ENCODE measurements at places on chromosomes 5 and 9. TPM values are rescaled to one million over a fixed set of nuclear protein-coding genes. Genes with fewer than 3 reads are reported as not detected.

Gene GDA
- total RNA-seq = not detected

- DNase-seq = peak; percentile 84
Measured at GRCh38 chr5:139787568-139788293, 7.9 kb upstream of the PSD2 start.

GRCh38 chr5:96292582-96293247, 140.3 kb downstream of the PCSK1 start:
- DNase-seq = no peak

- DNase-seq = no peak
Measured at GRCh38 chr9:124340219-124341069, 74.8 kb downstream of the PSMB7 start.

- peak; percentile 91 for DNase-seq
Measured at GRCh38 chr5:38329132-38329715, 70.9 kb downstream of the EGFLAM start.

Gene TRIM36
- total RNA-seq = 4.2 TPM

DNA sequence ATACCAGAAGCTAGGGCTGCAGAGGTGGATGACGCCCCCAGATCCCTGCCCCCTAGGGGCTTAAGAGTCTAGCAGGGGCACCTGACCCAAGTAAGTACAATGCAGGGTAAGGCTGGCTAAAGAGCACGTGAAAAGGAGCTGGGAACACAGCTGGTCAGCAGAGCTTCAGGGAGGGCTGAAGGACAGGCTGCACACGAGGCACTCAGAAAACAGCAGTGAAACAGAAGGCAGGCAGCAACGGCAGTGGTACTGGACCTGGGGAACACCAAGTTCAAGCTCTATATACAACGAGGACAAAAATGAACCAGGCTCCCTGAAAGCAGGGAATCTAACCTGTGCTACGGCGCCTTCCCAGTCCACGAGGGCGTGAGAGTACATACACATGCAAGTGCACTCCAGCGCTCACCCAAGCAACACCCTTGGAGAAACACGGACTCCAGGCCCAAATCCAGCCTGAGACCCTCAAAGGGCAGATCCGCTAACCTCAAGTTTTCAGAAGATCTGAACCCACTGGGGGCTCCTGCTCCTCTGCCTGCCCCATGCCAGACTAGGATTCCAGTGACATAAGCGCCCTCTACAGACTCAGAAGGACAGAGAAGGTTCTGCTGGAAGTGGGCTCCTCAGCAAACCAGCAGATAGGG, 57.4 kb downstream of the PSMB7 start:
- no peak for DNase-seq

DNA sequence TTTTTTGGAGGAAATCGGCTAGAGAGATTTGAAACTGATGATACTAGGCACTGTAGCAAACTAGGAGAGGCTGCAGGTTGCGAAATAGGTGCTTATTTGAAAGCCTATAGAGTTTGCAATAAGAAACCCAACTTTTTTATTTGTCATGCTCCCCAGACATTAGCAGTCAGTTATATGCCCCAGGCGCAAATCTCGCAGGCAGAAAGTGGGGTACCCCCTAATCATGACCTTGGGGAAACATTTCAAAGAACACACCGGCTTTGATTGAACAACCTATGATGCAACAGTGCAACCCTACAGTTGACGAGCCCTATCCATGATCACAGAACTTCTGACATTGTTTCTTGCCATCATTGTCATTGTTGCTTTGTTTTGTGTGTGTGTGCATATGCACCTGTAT, 510.5 kb downstream of the RAB3C start:
- no peak for DNase-seq

Gene LCN9
- not detected for total RNA-seq

GRCh38 chr5:100877274-100877673, 25.8 kb downstream of the ST8SIA4 start:
- DNase-seq = peak; percentile 20

Gene GRM6
- total RNA-seq = not detected

DNA sequence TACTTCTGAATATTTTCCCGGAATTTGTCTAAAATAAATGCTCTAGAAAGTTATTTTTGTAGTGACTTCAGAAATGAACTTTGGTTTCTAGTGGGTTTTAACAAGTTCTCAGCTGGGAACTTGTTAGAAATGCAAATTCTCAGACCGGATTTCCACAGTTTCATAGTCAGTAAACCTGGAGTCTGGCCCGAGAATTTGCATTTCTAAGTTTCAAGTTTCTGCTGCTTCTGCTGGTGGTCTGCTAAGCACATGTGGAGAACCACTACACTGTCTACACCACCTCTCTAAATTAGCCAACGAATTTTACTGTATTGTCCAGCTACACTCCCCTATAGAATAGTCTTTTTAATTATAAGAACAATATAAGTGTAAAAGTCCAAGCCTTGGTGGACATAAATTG, 208.0 kb downstream of the CHSY3 start:
- DNase-seq = no peak

Gene HSPA5
- total RNA-seq = 83.3 TPM

GRCh38 chr9:73597771-73598170, 446.1 kb downstream of the ANXA1 start:
- no peak for DNase-seq

Gene DAB2
- total RNA-seq = 8.8 TPM

Gene TSSK1B
- not detected for total RNA-seq

GRCh38 chr9:110370315-110370714, 32.7 kb upstream of the TXNDC8 start:
- DNase-seq = no peak

Gene UNC5A
- 0.05 TPM for total RNA-seq

DNA sequence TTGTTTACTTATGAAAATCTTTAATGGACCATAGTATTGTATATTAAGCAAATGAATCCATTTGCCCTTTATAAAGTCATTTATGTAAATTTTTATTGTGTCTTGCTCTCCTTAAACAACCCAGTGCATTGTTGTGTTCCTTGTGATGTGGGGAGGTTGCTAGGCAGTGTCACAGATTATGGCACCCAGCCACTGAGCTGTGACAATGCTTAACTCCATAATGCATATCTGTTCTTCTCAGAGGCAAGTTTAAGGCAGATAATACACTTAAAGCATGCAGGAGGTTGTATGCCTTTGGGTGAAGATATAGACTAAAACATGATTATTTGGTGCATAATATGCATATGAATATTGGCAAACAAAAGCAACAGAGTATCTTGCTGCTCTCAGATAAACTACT, 269.6 kb upstream of the RIOK2 start:
- no peak for DNase-seq

- DNase-seq = no peak
Measured at GRCh38 chr5:154593796-154594195, 115.8 kb upstream of the HAND1 start.

DNA sequence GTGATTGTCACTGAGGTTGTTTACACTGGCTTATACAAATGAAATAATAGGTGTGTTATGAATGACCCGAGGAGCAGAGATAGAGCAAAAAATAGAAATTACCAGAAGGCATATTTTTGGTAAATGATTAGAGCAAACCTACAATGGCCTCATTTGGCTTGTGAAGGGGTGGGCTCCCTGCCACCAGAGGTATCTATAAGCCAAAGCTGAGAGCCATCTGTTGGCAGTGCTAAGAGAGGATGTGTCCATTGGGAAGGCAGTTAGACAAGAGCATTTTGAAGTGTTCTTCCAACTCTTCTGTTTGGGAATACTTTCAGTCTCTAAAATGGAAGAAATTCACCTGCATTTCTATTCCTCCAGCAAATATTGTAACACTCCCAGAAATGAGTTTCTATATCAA, 10.6 kb downstream of the NIPAL4 start:
- DNase-seq = no peak

- DNase-seq = no peak
Measured at GRCh38 chr9:114028646-114029045, 49.5 kb downstream of the AMBP start.

Gene SLC36A2
- total RNA-seq = not detected

DNA sequence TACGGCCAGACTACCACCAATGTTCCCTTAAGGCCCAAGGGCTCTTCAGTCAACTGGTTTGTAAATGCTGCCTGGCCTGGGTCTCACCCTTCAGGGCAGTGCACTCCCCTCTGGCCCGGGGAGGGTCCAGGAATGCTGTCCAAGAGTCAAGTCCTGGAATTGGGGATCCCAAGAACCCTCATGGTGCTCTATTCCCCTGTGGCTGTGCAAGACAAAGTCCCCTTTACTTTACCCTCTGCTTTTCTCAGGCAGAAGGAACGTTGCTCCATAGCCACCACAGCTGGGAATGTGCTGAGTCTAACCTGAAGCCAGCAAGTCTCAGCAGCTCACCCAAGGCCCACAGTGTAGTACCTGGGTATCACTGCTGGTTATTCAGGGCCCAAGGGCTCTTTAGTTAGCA, 51.3 kb upstream of the CRHBP start:
- no peak for DNase-seq

- no peak for DNase-seq
Measured at GRCh38 chr5:757931-758697, 26.4 kb downstream of the ZDHHC11B start.

DNA sequence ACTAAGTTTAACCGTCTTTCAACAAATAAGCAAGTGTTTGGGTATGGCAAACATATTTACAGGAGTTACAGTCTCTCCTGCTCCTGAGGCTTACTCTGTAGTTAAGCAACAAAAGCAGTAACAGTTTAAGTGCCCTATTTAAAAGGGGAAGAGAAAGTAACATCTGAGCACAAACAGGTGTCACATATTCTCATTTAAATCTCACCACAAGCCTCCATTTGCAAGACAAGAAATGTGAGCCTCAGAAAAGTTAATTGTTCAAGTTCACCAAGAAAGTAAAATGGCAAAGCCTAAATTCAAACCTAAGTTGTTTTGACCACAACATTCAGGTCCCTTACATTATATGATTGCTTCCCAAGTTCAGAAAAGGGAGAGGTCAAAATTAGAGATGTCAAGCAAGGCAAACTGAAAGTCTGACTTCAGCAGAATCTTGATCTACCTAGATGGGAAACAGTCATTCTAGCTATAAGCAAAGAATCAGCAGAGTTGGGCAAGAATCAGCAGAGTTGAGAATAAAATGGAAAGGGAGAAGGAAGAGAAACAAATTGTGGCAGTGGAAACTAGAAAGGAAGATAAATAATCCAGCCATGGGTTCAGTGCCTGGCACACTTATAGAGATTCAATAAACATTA, 93.4 kb downstream of the STRBP start:
- no peak for DNase-seq
